Iris pigment epithelial cell (primary cell): ENCODE measurements at places on chromosomes 1 and 21.

DNA sequence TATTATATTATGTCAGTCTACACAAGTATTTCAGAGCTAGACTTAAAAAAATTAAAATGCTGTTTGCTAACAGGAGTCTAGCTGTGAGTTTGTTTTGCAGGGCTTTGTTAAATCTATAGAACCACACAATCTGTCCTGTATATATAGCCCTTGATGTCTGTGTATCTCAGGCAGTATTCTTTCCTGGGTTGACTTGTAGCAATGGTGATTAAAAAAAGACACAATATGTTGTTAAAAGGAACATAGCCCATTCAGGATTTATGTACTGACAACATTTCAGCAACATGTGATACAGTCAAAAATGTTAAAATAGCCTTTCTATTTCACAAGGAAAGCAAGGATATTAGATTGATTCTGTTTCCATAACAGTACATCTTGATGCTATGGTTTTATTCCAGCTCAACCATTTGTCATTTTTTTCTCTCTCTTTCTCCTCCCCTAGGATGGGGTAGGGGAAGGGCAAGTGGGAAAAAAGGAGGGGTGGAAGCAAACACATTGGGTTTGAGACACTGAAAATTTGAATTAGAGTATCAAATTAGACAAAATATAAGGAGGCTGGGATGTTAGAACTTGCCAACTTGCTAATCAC is 139.2 kb downstream of the DSCAM start:
- DNase-seq, result no peak

DNA sequence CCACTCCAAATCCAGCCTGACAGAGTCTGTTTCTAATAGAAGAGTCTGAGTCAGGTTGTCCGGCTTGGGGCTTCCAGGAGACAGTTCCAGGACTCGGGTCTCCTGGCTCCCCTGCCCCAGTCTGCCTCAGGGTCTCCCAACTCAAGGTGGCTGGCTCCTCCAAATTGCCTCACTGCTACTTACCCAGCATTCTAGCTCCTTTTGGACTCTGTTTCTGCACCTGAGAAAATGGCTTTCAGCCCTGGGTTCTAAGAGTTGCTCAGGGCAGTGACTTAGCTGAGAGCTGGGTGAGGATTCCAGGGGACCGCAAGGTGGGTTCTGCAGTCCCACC is 5.5 kb upstream of the IGFN1 start:
- DNase-seq, result no peak

DNA sequence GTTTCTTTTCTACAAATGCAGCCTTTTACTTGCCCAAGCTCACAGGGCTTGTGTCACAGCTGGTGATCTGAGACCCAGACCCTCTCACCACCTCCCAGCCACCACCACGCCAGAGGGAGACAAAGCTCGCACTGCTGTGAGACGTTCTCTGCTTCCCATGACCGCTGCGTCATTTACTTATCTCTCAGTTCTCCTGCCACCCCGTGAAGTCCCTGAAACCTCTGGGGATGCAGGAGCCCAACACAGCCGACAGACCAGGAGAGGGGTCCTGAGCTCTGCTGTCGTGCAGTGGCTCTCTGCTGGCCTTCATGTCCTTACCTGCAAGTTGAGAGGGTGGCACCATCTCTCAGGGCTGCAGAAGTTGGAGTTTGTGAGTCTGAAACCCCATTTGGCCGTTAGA is 77.7 kb downstream of the SLC16A1 start:
- no peak for DNase-seq

GRCh38 chr1:6440198-6441126 is 15.9 kb downstream of the ESPN start:
- peak; percentile 56 for DNase-seq

DNA sequence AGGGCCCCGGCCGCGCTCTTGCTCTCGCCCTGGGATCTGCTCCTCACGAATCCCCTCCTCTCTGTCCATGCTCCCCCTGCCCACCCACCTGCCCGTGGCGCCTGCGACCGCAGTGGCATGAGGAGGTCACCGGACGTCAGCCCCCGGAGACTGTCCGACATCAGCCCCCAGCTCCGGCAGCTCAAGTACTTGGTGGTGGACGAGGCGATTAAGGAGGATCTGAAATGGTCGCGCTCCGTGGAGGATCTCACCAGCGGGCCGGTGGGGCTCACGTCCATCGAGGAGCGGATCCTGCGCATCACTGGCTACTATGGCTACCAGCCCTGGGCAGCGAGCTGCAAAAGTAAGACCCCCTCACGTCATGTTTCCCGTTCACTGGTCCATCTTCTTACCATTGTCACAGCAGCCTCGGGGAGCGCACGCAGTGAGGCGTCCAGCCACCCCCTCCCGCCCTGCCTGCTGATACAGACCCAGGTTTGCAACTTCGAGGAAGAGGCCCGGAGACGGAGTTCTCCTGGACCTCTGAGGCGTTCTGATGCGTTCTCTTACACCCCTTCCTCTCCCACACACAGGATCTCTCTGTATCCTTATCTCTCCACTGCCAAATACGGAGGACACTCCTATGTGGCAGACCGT is 1.1 kb downstream of the SLC35F3 start:
- no peak for DNase-seq

DNA sequence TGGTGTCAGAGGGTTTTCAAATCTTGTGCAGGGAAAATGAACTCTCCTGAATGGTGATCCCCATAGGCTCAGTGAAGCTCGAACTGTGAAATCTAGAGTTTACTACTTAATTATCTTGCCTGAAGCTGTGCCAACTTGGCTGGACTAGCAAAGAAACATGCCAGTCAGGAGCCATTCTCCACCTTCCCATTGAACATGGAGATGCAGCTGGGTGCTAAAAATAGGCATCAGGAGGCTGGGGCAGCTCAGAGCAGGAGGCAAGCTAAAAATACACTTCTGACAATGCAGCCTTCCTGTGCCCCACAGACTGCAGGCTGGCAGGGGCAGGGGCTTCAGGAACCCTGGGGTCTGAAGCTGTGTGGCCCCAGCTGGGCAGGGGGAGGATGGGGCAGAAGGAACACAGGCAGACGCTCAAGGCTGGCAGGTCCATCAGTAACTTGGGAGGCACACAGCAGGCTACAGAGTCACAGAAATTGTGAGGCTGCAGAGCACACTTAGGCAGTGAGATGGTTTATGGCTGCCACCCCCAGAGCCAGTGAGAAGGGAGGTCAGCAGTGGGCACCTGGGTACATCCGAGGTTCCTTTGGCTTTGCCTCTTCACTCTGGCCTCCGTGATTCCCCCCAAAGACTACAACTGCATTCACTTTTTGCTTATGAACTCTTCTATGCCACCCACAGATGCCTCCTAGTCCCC is 155.4 kb upstream of the KCND3 start:
- DNase-seq, result no peak

- no peak for DNase-seq
These were observed 12.9 kb downstream of the ARHGEF16 start for GRCh38 chr1:3467096-3468036.

GRCh38 chr21:29951911-29952310 is 12.1 kb upstream of the GRIK1 start:
- no peak for DNase-seq

DNA sequence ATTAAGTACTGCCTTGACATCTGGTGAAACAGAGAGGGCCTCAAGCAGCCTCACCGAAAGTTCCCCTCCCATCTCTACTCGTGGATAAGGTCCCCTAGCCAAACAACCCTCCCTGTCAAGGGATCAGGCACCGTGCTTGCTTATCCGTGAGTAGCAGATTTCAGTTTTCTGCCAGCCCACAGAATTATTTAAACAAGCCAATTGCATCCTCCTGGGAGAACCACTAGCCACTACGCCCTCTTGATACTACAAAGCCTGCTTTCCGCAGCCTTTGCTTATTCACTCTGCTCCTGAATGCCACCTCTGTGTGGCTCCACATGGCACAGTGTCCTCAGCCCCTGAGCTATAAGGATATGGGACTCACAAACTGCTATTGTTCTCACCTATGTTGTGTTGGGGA is 5.9 kb upstream of the TFF2 start:
- DNase-seq, result no peak

- DNase-seq, result no peak
These were observed 7.3 kb upstream of the TMEM52 start for GRCh38 chr1:1926346-1926811.

DNA sequence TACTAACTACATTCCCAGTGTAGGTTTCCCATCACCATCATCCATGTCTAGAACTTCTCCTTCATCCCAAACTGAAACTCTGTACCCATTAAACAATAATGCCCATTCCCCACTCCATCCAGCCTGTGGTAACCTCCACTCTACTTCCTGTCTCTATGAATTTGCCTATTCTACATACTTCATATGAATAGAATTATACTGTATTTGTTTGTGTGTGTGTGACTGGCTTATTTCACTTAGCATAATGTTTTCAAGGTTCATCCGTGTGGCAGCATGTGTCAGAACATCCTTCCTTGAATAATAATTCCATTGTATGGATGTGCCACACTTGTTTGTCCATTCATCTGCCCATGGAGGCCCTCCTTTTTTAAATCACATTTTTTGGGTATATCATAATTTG is 35.7 kb downstream of the ATP2B4 start:
- no peak for DNase-seq

DNA sequence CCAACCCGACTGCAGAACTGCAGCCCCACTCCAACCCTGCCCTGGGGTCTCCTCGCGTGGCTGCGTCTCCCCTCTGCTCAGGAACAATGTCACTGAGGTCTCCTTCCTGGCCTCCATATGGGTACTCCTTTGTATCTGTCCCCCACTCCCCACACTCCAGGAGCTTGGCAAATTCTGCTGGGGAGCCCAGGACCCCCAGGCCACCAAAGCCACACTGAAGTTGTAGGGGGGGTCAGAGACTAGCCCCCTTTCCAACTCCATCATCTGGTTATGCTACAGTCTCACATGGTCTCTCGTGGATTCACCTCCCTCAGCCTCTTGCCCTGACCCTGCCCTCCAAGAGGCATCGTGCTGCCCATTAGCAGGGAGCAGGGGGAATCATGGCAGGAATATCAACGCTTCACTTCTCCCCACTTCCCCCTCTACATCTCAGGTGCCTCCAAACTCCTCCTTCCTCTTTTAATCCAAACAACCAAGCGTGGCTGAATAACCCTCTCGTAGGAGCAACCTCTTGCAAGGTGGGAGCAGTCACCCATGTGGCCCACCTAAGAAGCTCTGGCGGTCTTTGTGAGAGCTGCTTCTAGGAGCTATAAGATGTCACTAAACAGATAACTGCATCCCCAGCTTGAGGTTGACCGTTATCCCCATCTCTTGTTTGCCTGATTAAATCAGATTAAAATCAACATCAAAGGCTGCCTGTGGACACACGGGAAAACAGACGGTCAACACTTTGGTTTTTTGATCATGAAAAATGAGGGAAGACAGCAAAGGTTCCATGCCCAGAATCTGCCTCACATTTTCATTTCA is 86.4 kb downstream of the MIS18A start:
- DNase-seq, result no peak

DNA sequence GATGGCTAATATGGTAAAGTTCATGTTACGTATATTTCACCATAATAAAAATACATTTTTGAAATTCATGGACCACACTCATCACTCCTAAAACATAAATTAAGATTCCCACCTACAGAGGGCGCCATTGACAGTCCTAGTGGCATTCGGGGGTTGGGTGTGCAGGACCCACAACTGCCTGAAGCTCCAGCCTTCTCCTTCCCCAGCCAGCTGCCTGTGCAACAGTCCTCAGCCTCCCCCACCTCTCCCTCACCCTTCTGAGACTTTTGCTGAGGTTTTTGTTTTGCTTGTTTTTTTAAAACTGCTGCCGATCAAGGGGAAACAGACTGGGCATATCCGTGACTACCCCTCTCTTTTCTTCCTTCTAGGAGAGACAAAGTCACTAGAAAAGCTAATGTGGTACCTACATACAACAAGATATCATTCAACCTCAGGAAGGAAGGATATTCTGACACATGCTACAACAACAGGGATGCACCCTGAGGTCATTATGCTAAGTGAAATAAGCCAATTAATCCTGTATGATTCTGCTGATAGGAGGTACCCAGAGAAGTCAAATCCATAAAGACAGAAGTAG is 9.2 kb upstream of the EVA1C start:
- peak; percentile 68 for DNase-seq

DNA sequence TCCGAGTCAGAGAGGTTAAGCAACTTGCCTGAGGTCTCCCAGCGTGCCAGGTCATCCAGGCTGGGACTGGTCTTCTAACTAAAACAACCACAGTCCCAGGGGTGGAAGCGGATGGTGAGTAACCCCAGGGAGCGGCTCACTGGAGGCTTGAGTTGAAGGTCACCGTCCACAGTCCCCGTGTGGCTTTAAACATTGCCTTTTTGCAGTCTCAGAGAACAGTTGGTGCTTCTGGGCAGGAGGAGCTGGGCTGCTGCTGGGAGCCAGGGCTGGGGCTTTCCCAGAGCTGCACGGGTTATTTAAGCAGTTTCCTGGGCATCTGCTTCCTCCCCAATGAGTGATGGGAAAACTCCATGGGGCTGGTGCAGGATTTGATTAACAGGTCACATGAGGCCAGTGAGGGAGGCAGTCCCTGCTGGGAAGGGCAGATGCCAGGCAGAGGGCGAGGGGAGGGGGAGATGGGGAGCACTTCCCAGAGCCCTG is 12.3 kb downstream of the ARHGEF10L start:
- peak; percentile 35 for DNase-seq

DNA sequence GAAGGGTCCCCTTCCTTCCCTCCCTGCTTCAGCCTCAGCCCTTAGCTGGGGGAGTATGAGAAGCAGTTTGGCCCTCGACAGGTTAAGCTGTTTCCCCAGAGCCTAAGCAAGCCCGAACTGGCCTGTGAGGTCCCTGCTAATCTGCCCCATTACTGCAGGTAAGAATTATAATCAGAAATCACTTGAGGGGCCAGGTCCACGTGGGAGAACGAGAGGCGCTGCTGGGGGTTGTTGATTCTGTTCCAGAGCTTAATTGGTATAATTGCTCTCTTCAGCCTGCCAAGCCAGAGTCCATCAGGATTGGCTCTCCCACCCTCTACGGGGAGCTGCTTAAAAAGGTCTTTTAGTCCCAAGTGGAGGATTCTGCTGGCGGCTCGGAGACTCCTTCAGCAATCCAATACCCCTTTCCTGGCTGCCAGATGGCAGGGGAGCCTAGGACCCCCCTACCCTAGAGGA is 70.8 kb downstream of the UBE2T start:
- DNase-seq, result no peak

DNA sequence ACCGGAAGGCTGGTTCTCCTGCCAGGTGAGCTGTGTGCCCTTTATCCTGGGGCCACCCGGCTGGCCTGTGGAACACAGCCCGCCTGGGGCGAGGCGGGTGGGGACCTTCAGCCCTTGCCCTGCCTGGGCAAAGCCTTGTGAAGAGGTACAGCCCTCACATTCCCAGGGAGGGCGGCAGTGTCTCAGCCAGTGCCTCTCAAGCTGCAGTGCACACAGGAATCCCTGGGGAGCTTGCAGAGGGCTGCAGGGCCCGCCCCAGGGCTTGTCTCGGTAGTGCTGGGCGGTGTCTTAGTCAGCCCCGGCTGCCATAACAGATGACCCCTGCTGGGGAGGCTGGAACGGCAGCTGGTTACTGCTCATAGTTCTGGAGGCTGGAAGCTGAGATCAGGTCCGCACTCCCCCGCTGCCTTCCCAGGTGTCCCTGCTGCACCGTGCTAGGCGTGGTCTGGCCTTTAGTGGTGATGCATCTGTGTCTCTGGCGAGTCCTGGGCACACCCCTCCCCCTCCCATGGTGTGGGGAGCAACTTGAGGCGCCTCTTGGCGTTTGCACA is 12.6 kb downstream of the DFFB start:
- peak; percentile 37 for DNase-seq
